ENCODE measurements at places on chromosomes 13 and 19. TPM values are rescaled to one million over a fixed set of nuclear protein-coding genes. Genes with fewer than 3 reads are reported as not detected.

MBD3L2 gene
- total RNA-seq: not detected

KLK2 gene
- total RNA-seq: not detected

CD79A gene
- not detected for total RNA-seq

PLIN4 gene
- total RNA-seq: 0.59 TPM

CDC34 gene
- 83.4 TPM for total RNA-seq

PTPRH gene
- 2.5 TPM for total RNA-seq

CSNK1G2 gene
- total RNA-seq: 81.9 TPM
